ENCODE measurements at places on chromosomes 11 and 22.

- DNase-seq, result no peak
These were observed 43.4 kb upstream of the NNMT start for GRCh38 chr11:114252767-114253166.

GRCh38 chr11:64032050-64032449 is 3.7 kb upstream of the FLRT1 start:
- DNase-seq, result no peak

- no peak for DNase-seq
These were observed 75.4 kb upstream of the WNT7B start for GRCh38 chr22:46052331-46052771.

DNA sequence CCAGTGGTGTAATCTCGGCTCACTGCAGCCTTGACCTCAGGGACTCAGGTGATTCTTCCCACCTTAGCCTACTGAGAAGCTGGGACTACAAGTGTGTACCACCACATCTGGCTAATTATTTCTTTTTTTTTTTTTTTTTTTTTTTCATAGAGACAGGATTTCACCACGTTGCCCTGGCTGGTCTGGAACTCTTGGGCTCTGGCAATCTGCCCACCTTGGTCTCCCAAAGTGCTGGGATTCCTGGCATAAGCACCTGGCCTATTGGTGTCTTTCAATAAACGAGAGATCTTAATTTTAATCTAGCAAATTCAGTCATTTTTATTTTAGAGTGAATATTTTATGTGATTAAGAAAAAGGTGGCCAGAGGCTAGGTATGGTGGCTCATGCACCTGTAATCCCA is 40.1 kb downstream of the DGCR2 start:
- no peak for DNase-seq

- DNase-seq, result no peak
These were observed 9.9 kb downstream of the LRRC4C start for GRCh38 chr11:41449483-41450050.

DNA sequence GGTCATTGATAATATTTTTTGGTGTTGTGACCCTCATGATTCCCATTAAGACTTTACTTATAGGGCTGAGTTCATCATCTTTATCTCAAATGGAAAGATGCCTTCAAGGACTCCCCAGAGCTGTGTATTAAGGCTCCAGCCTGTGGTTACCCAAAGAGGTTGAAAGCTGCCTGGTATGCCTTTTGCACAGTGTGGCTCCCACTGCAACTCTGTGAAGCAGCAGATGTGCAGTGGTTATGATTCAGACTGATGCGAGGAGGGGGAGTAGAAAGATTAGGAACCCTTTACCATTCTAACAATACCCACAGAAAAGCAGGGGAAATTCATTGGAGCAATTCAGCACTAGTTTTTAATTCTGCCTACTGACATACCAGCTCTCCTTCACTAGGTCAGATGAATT is 560.0 kb downstream of the INSC start:
- DNase-seq, result no peak

All from stimulated activated CD8-positive, alpha-beta memory T cell treated with anti-CD3 and anti-CD28 coated beads, Interleukin-7, amount 100 ng/mL, for 48 hours (primary cell).